Type B pancreatic cell (in vitro differentiated cells): ENCODE measurements at places on chromosomes 2 and 18. TPM values are rescaled to one million over a fixed set of nuclear protein-coding genes. Genes with fewer than 3 reads are reported as not detected.

The MLPH gene
- 14.8 and 16.7 TPM in 2 replicates for total RNA-seq

The FN1 gene
- total RNA-seq: 499 and 902 TPM in 2 replicates

The COL3A1 gene
- 282 and 1,124 TPM in 2 replicates for total RNA-seq

The SNORC gene
- total RNA-seq: 7.1 and 28.9 TPM in 2 replicates

GRCh38 chr2:67037655-67038054 lies 359.5 kb upstream of the ETAA1 start:
- DNase-seq: no peak
- peaks cover 21% of the 10 kb centered on the region for H3K4me1 ChIP-seq
- H3K27me3 ChIP-seq: peaks cover 2% of the 10 kb centered on the region
- H3K36me3 ChIP-seq: no peaks in the 10 kb centered on the region
- H3K27ac ChIP-seq: no peak overlapping the region

DNA sequence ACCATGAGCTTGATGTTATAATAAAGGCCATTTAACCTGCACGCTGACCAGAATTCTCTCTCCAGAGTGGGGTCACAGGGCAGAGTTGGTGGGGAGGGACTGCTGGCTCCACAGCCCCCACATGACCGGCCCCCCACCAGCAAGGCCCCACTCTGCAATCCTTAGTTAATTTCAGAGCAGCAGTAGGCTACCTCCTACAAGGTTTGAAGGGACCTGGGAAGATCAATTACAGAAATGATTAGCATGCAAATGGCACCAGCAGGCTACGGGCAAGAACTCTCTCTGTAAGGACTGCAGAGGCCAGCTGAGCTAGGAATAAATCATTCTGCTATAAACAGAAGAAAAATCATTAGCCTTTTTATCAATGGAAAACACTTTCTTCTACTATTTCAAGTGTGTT lies 135.3 kb downstream of the C1D start:
- H3K4me3 ChIP-seq: no peak overlapping the region
- no peak for DNase-seq
- H3K36me3 ChIP-seq: no peaks in the 10 kb centered on the region
- H3K27ac ChIP-seq: no peak overlapping the region
- H3K4me1 ChIP-seq: peaks cover 15% of the 10 kb centered on the region

DNA sequence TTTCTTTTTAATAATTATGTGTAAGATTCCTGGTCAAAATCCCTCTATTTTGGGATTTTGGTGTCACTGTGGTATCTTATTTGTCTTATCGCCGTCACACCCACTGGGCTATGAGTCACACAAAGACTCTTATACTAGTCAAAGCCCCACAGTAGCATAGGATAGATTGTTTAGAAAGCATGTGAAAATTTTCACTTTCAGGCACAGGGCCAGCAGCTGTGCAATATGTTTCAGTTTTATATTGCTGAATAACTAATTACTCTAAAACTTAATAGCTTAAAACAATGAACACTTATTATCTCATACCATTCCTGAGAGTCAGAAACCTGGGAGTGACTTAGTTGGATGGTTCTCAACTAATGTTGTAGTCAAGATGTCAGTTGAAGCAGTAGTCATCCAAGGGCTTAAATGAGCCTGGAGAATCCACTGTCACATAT lies 24.0 kb downstream of the CFAP210 start:
- no peaks in the 10 kb centered on the region for H3K27me3 ChIP-seq
- no peaks in the 10 kb centered on the region for H3K4me1 ChIP-seq
- no peaks in the 10 kb centered on the region for H3K36me3 ChIP-seq
- DNase-seq: no peak
- no peak overlapping the region for H3K27ac ChIP-seq

DNA sequence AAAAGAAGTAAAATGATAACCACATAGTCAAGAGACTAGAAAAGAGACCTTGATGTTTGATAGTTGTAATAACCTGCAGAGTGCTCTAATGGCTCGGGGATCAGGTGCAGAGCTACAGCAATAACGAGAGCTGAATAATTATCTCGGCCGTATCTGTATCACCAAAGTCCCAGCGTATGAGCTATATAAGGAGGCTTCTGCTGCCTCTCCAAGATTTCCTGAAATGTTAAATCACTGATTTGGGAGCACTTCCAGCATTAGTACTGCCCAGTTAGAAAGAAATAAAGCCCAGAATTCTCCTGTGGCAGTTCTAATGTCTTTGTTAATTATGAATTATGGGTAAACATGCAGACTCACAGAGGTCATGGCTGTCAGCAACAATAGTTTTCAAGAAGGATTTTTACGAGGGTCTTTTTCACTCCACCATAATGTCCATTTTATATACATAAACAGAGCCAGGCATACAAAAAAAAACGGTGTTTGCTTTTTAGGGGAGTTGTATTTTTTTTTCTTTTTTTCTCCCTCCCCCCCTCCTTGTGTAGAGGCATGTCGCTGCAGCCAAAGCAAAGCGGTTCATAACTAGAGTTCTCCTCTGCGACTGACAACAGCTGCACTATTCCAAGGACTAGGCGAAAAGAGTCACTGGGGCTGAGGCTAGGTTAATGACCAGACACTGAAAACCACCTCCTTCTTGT lies 168.3 kb upstream of the VRK2 start:
- no peak for DNase-seq
- H3K27ac ChIP-seq: no peak overlapping the region
- no peaks in the 10 kb centered on the region for H3K27me3 ChIP-seq
- H3K36me3 ChIP-seq: no peaks in the 10 kb centered on the region
- no peak overlapping the region for H3K4me3 ChIP-seq
- H3K4me1 ChIP-seq: no peaks in the 10 kb centered on the region

GRCh38 chr18:985212-985661 lies 80.6 kb downstream of the ADCYAP1 start:
- no peaks in the 10 kb centered on the region for H3K4me1 ChIP-seq
- no peaks in the 10 kb centered on the region for H3K27me3 ChIP-seq
- no peak for DNase-seq

DNA sequence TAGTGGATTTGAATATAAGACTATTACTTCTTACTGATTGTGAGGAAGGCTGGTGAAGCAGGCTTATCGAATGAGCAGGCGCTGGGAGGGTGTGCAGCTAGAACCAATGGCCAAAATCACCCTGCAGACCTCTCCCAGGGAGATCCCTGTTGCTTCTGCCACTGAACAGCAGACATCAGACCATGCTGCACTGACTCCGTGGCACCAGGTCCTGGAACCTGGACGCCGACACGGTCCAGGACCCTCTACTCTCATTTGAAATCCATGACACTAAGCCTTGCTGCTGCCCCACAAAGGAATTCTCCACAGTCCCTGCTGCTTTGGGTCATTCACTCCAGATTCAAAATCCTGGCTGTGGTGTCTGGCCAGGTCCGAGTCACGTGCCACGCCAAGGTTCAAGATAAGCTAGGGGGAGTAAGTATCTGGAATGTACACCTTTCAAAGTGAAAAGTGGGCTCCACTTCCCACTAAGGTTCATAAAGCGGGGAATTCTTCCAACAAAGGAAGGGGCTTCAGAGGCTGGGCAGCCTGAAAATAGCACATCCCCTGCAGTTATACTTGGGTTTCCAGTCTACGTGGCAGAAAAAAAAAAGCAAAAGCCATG lies 9.0 kb upstream of the YWHAQ start:
- H3K27ac ChIP-seq: no peak overlapping the region
- no peak for DNase-seq
- peaks cover 44% of the 10 kb centered on the region for H3K4me1 ChIP-seq
- H3K27me3 ChIP-seq: no peaks in the 10 kb centered on the region
- H3K4me3 ChIP-seq: no peak overlapping the region

GRCh38 chr2:20282916-20283592 lies 58.1 kb upstream of the SDC1 start:
- H3K27me3 ChIP-seq: no peaks in the 10 kb centered on the region
- no peak overlapping the region for H3K27ac ChIP-seq
- peaks cover 23% of the 10 kb centered on the region for H3K36me3 ChIP-seq
- H3K4me3 ChIP-seq: no peak overlapping the region

DNA sequence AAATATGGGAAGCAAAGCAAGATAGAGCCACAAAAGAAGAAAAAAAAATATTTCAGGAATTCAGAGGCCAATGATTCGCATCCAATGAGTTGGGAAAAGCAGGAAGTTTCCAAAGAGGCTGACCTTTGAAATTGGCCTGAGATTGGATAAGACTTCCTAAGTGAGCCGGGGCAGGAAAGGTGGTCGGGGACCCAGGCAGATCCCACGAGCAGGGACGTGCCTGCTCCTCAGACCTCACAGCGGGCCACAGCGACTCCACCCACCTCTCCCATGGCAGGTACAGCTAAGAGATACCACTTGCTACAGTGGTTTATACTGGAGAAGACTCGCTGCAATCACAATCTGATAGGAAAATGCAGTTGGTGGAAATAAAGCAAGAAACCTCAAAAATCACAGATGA lies 102.8 kb upstream of the SALL3 start:
- DNase-seq: no peak
- peaks cover 8% of the 10 kb centered on the region for H3K27me3 ChIP-seq
- no peaks in the 10 kb centered on the region for H3K36me3 ChIP-seq
- no peak overlapping the region for H3K27ac ChIP-seq
- no peaks in the 10 kb centered on the region for H3K4me1 ChIP-seq

DNA sequence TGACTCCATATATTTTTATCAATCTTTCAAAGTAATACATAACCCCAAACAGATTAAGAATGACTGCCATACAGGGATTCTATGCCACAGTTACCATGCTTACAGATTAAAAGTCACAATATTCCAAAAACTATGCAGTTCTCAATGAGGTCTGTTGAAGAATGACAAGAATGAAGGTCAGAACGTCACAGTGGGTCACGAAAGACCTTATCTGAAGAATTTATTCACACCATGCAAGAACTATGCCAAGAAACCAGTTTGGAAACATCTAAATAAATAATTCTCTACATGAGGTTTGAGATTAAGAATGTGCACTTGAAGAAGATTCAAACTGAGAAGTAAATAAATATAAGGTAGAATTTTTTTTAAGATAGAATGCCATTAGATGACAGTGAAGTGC lies 253.3 kb downstream of the EXOC6B start:
- peaks cover 5% of the 10 kb centered on the region for H3K4me1 ChIP-seq
- H3K27ac ChIP-seq: no peak overlapping the region
- DNase-seq: no peak
- H3K4me3 ChIP-seq: no peak overlapping the region

DNA sequence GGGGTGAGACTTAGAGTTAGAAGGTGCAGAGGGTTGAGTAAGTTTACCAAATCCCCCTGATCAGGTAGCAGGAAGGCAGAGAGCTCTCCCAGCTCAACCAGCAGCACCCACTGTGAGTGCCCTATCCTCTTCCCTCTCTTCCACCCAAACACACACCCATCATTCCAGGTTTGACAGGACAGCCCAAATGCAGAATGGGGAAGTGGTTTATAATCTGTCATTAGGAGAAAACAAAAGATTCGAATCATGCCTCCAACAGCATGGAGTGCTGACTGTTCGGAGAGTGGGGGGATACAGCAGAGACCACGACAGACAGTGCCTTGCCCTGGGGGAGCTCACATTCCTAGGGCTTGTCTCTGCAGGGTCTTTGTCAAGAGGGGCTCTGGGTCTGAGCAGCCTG lies 11.7 kb downstream of the CXCR2 start:
- H3K4me3 ChIP-seq: no peak overlapping the region
- no peak for DNase-seq
- H3K27me3 ChIP-seq: peaks cover 39% of the 10 kb centered on the region
- no peak overlapping the region for H3K27ac ChIP-seq
- H3K4me1 ChIP-seq: no peaks in the 10 kb centered on the region
- no peaks in the 10 kb centered on the region for H3K36me3 ChIP-seq

DNA sequence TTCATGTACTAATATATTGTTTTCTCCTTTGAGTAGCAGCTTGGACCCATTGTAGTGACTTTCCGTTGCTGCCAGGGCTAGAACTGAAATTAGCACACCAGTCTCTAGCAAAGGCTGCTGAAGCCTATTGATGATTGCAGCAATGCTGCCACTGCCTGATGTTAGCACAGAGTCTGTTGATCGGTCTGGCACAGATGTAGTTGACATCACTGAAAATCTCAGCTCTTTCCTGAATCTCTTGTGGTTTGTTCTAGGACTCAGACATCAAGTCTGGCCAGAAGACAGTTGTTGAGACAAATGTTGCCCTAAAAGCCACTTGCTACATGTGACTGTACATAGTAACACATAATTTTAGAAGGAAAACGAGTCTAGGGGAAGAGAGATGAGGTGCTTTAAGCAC lies 47.2 kb downstream of the VAPA start:
- no peaks in the 10 kb centered on the region for H3K36me3 ChIP-seq
- no peak for DNase-seq
- no peak overlapping the region for H3K4me3 ChIP-seq
- no peaks in the 10 kb centered on the region for H3K27me3 ChIP-seq
- no peaks in the 10 kb centered on the region for H3K4me1 ChIP-seq

DNA sequence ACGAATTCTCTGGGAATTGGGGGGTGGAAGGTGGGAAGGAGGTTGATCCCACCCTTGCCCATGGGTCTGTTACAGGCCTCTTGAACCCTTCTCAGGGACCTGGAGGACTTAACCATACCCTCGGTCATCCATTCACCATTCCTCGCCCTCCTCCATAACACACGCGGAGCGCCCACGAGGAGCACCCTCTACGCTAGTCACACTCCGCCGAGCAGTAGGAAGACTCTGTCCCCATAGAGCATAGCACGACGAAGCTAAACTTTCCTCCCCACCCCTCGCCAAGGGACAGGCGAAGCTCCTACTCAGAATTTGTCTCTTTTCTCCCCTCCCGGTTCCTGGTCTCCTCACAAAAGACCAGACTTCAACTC lies 611 bp upstream of the ITSN2 start:
- peak overlapping the region; percentile 87 for H3K4me3 ChIP-seq
- peaks cover 12% of the 10 kb centered on the region for H3K4me1 ChIP-seq
- no peak for DNase-seq
- no peaks in the 10 kb centered on the region for H3K36me3 ChIP-seq

DNA sequence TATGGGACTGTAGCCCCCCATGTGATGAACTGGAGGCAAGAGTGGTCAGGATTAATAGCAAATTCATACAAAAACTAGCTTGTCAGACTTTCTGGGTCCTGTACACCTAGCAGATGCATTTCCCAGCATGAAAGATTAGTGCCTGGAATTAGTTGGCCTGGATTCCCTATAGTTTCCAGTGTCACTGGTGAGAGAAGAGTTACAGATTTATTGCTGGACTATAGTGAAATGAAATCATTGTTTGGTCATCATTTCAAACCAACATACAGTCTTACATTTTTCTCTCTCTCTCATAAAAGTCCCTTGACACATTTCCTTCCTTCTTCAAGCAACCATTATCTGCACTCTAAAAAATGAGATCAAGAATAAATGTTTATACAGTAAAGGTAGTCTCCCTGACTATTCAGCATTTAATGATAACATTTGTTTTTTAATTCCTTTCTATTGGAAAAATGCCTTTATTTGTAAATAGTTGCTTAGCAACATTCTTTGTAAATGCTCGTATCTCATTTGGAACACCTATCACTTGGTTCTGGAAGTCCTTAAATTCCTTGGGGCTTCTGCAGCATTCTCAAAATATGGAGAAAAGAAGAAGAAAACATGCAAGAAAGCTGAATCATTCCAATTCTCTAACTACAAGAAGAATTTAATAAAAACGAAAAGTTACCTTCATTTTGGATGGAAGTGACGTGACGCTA lies 144.4 kb downstream of the MREG start:
- peaks cover 8% of the 10 kb centered on the region for H3K4me1 ChIP-seq
- H3K4me3 ChIP-seq: no peak overlapping the region

DNA sequence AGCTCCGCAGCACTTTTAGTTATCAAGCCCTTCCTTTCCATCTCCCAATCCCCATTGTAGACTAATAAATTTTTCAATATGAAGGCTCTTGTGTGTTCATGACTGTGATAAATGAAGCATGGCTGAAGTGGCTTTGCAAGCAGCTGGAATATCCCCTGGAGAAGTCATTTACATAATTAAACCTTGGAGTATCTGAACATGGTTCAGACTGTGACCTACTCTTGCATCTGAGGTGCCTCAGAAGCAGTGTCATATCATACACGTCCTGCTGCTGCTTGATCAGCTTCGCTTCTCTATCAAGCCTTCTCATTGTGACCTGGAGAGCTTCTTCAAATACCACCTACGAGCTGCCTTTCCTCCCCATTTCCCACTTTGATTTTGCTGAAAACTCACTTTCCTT lies 48.4 kb upstream of the ZNF397 start:
- peaks cover under 1% of the 10 kb centered on the region for H3K27me3 ChIP-seq
- H3K36me3 ChIP-seq: no peaks in the 10 kb centered on the region
- peaks cover 12% of the 10 kb centered on the region for H3K4me1 ChIP-seq
- no peak for DNase-seq
